Fibroblast of skin of left quadriceps (primary cell): ENCODE measurements at places on chromosomes 12 and 14.

GRCh38 chr12:15589328-15590032 lies 199.7 kb downstream of the EPS8 start:
- no peak for DNase-seq

GRCh38 chr12:57049890-57050289 lies at the start of gene MYO1A:
TSS of gene MYO1A (minus strand) at chr12:57050129. CDS start at chr12:57048323, 1,806 bp downstream.
- DNase-seq = no peak

DNA sequence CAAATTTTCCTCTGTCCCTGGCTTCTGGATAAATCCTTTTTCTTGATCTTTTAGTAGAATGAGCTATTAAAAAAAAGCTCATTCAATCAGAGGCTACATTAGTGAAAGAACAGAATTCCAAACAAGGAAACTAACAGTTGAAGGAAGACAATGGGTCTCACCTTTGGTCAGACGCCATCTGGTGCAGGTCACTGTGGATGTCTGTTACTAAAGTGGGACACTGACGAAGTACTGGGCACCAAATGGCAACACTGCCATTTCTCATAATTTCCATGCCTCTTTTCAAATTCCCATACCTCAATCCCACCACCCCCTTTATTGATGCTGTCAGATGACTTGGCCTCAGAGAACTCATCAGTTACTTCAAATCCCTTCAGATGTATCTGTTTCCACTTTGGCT lies 24.5 kb upstream of the ARID2 start:
- DNase-seq = no peak

- no peak for DNase-seq
Observed at GRCh38 chr12:94679554-94680195, 29.3 kb upstream of the TMCC3 start.

GRCh38 chr12:76060111-76060510 lies 24.4 kb downstream of the NAP1L1 start:
- no peak for DNase-seq

DNA sequence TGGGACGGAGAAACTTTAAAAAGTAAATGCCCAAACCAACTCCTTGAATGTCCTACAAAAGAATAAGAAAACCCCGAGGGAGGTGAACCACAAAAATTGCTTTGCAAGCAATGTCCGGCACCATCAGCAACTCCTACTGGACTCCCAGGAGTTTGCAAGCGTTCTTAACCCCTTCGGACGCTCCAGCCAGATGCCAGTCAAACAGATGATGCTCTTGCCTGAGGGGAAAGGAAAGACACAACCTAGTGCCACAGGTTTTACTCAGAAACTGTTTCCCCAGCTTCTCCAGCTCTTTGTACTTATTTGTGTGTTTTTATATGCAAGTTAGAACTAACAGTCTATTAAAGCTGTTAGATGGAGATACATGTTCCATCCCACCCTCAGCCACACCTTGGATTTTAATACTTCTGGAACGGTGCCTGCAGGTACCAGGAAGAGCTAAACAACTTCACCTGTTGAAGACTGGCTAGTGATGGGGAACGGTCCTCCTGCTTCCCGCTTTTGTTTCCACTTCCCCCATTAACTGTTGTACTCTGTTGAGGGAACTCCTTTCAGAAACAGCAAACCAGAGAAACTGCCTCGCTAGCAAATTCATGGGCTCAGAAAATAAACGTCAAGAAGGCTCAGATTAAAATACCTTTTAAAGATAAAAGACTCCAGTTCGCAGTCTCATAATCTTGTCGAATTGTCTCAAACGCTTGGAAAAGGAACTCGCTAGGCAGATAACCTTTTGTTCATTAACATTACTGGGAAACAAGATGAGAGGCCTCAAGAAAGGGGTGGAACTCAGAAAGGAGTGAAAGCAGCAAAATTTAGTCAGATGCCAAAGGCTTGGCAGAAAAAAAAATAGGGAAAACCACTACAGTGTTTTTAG lies 1.1 kb upstream of the FERMT2 start:
- DNase-seq = no peak

DNA sequence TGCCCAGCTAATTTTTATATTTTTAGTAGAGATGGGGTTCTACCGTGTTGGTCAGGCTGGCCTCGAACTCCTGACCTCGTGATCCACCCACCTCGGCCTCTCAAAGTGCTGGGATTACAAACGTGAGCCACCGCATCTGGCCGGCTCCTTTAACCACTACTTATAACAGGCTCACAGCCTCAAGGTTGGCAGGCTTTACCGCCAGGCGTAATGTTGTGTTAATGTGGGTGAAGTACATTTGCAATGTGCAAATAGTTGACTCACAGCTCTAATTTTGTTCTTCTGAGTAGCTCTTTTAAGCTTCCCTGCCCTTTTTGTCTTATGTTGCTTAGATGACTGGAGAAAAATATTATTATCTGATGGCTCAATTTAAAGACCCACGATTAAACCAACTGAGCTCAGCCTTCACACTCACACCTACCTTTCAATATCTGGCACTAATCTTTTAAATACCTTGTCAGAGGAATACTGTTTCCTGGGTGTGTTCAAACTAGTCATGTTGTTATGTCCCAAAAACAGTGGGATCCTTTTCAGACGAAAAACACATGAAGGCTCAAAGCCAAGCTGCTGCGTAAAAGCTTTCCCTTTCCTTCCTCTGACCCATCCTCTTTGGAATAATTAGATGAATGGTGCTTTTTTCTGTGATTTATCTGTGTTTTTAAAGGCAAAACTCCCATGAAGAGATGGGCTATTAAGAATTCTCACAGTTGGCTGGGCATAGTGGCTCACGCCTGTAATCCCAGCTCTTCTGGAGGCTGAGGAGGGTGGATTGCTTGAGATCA lies 57.2 kb upstream of the USP44 start:
- DNase-seq = no peak

DNA sequence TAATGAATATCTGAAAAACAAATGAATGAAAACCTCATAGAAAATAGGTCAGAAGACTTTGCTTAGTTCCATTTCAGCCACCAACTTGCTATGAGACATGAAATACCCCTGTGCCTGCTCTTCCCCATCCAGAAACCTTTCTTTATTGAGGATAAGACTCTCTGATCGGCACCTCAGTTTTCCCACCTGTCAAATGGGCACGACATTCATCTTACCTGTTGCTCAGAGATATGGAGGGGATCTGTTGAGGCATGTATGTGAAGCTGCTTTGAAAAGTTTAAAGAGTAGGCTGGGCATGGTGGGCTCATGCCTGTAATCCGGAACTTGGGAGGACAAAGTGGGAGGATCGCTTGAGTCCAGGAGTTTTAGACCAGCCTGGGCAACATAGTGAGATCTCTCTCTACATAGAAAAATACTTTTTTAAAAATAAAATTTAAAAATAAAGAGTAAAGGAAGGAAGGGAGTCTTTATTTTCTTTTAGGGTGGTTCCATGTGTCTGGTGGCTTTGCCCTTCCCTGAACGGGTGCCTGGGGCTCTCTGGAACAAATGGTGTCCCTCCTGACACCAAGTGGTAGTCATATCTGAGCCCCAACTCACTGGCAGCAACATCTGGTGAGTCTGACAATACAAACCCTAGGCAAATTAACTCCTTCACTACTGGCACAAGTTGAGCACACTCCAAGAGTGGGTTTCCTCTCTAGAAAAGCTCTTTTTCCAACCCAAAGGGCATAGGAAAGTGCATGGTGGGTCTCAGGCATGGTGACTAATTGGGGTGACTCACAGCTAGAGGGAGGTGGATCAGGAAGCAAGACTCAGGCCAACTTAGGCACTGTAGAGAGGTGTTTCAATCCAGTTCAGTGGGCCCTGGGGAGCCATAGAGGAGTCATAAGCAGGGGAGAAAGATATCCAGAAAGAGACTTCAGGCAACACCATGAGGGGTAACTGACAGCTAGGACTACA lies 42.1 kb downstream of the MAP1LC3B2 start:
- no peak for DNase-seq

GRCh38 chr12:68020049-68020448 lies 30.8 kb downstream of the IFNG-AS1 start:
- no peak for DNase-seq

DNA sequence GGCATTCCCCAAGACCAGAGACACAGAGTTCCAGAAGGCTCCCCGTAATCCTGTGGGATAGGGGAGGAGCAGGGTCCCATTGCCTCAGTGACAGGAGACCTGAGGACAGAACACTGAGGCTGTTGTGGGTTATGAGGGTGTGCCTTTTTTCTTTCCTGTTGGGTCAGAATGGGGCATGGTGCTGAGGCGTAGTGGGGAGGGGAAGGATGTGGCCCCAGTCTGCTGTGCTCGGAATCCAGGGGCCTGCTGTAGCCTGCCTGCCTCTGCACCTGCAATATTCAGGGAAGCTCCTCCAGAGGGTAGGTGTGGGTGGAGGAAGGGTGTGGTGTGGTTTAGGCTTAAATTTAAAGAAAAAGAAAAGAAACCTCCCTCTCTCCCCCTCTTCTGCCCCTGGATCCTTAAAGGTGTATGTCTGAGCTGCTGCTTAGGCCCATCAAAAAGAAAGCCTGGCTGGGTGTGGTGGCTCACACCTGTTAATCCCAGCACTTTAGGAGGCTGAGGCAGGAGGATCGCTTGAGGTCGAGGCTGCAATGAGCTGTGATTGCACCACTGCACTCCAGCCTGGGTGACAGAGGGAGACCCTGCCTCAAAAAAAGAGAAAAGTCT lies 18.7 kb downstream of the PLEKHG3 start:
- no peak for DNase-seq

- DNase-seq = no peak
Observed at GRCh38 chr12:121955258-121956237, 37.2 kb downstream of the CFAP251 start.

GRCh38 chr14:90568405-90568804 lies 171.6 kb downstream of the CALM1 start:
- DNase-seq = no peak

- no peak for DNase-seq
Observed at GRCh38 chr12:29996993-29997392, 213.3 kb upstream of the TMTC1 start.

DNA sequence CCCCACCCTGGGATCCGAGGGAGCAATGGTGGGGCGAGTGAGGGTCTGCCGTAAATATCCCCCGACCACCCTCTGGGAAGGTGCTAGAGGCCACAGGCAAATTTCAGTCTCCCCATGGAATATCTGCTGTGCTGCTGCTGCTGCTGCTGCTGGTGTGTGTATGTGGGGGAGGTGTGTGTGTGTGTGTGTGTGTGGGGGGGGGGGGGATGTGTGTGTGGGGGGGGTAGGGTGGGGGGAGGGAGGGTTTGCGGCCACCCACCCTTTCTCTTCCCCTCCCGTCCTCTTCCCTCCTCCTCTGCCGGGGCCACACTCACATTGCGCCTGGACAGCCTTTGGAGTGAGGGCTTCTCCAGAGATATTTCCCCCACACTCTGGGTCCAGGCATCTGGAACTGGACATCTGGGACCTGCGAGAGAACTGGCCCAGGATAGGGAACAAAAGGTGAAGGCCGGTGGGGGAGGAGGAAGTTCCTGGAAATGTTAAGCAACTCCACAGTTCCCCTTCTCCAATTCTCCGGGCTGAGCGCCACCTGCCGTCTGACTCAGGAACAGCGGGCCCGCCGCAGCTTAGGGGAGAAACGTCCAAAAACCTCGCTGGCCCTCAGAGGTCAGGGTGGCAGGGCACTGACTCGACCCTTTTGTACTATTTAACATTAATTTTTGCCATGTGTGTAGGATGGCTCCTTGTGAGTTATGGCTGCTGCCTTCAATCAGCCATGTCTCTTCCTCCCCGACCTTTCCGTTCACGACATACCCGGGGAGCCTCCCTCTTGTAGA lies at the start of gene C1RL:
Gene C1RL, minus strand, starts transcription at position 419 of the 776 bp plus-strand sequence. Its CDS starts 34 bp downstream, at position 385.
- peak; percentile 75 for DNase-seq
